ENCODE measurements at places on chromosomes 4 and X.

GRCh38 chr4:16750216-16750615 lies 148.2 kb downstream of the LDB2 start:
- DNase-seq: no peak

- no peak for DNase-seq
Observed at GRCh38 chr4:87046121-87046551, 111.3 kb downstream of the AFF1 start.

DNA sequence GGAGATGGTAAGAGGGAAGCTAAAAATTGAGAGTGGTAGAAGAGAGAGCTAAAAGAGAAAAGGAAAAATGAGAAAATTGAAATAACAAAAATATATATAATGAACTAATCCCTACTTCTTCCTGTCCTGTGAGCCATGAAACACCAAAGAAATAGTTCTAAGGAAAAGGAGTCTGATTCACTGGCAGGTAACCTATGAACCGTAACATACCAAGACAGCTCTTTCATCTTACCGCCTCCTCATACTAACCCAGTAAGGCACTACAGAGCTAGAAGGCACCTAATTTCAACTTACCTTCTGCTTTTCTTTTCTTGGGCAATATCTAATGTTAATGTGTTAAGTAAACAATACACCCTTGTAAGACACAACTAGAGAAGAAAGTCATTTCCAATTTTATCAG lies 297.7 kb upstream of the DIAPH2 start:
- DNase-seq: no peak

GRCh38 chrX:12615061-12615460 lies 176.2 kb upstream of the PRPS2 start:
- no peak for DNase-seq

GRCh38 chr4:76235915-76236314 lies 15.6 kb upstream of the FAM47E start:
- no peak for DNase-seq

- DNase-seq: no peak
Observed at GRCh38 chr4:137029026-137029425, 503.3 kb downstream of the PCDH18 start.

DNA sequence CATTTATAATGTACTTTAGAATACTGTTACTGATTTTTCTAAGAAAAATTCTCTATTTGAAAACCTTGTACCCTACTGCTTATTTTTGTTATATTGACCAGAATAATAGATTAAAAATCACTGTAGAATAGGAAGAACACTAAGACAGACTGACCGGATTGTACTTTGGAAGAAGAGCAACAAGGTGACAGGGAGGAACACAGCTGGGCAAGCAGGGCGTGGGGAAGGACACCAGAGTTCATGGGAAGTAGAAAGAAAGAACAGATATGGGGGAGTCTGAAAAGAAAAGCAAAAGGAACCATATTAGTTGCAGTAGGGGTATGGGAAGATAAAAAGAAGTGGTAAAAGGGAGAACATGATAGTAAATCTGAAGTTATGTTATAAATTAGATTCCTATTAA lies 38.6 kb downstream of the TXK start:
- DNase-seq: no peak

DNA sequence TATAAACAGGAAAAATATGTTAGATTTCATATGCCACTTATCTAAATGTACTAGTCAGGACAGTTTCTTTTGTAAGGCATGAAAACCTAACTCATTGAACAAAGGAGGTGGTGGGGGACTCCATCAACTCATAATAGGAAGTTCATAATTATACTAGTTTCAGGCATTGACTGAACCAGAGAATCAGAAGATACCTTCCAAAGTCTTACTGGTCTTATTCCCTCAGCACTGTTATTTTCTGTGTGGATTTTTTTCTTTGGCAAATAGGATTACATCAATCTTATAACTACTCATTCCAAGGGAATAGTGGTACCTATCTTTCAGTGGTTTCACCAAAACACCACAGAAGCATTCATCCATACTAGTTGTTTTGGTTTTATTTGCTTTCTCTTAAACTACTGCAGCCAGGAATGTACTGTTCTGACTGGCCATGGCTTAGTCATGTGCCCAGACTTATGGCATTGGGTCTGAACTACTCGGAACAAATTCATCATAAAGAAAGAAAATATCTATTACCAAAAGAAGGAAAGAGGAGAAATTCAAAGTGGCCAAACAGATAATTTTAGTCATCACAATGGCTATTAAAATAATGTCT lies 273.9 kb downstream of the ARAP2 start:
- no peak for DNase-seq

DNA sequence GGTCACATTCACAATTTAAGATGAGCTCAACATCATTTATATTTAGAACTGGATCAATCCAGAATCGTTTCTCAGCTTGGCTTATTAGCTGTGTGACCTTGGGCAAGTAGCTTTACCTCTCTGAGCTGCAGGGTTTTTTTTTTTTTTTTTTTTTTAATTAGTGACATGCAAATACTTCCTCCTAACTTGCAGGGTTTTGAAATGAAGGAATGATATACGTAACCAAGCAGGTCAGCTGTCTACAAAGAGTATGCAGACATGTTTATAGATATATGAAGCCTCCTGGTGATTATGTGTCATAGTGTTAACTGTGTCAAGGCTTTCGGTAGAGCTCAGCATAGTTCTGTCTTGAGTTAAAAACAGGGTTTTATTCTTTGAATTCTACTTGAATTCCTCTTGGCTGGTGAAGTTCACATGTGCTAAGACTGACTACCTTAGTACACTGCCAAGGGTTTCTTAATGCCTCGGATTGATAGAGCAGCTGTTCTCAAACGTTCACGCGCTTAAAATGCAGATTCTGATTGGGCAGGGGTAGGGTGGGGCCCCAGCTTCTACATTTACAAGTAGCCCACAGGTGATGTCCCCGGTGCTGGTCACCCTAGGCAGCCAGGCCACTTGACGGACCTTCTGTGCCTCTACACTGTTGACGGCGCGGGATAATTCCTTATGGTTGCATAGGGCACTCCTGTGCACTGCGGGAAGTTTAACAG lies 654 bp upstream of the STS start:
- DNase-seq: no peak

DNA sequence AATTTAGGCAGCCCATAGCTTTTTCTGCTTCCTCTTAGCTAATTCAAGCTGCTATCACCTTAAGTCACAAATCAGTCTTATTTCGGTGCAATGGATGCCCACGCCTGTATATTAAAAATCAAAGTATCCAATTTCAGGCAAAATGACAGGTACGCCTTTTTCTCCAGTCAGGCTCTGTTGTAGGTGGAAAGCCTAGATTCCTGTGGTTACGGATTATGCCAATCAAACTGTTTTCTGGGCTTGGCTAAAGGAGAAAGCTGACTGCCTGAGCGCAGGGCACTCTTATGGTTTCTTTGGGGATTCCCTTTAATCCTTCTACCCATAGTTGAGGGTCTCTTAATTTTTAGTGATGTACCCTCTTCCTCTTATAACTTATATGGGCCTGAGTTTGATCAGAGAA lies 550.5 kb downstream of the PDHA2 start:
- DNase-seq: no peak

- no peak for DNase-seq
Observed at GRCh38 chrX:116292183-116292582, 121.6 kb downstream of the AGTR2 start.

DNA sequence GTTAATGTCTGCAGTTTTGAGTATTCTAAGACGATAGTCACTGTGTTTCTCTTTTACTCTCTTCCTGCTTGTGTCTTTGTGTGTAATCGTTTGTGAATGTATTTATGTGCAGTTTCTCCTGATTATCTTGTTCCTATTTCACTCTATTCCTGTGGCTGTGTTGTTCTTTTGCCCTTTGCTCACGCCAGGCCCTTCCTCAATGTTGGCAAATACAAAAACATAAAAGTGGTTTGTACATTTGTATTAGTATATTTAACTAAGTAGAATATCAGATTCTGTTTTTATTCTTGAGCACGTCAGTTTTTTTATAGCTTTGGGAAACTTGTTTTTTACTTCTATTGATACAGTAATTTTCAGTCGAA lies 107.6 kb upstream of the BMPR1B start:
- no peak for DNase-seq

DNA sequence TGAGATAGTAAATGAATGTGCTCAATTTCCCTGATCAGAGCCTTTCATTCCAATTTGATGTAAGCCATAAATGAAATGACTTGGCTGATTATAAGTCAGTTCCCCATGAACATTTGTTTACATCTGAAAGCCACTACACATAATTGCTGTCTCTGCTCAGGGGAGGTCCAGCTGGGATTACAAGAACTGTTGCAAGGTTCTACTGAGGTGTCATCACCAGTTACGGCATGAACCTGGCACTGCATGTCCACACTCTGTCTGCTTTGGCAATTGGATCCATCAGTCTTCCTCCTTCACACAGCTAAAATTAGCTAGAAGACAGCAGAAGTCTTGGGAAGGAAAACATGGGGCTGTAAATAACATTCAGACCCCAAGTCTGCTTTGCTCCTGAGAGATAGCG lies 12.8 kb upstream of the MBNL3 start:
- DNase-seq: no peak

Data from SW480 (cell line).